ENCODE measurements at places on chromosomes 11 and 22.

GRCh38 chr11:69580529-69580928 is 60.4 kb upstream of the CCND1 start:
- DNase-seq, result no peak
- H3K27me3 ChIP-seq, result peaks cover 5% of the 10 kb centered on the region
- H3K4me3 ChIP-seq, result no peak overlapping the region
- no peaks in the 10 kb centered on the region for H3K36me3 ChIP-seq

- no peaks in the 10 kb centered on the region for H3K36me3 ChIP-seq
- no peak for DNase-seq
- H3K4me3 ChIP-seq, result no peak overlapping the region
- no peaks in the 10 kb centered on the region for H3K4me1 ChIP-seq
These were observed 115.9 kb downstream of the RAB38 start for GRCh38 chr11:88059326-88059725.

DNA sequence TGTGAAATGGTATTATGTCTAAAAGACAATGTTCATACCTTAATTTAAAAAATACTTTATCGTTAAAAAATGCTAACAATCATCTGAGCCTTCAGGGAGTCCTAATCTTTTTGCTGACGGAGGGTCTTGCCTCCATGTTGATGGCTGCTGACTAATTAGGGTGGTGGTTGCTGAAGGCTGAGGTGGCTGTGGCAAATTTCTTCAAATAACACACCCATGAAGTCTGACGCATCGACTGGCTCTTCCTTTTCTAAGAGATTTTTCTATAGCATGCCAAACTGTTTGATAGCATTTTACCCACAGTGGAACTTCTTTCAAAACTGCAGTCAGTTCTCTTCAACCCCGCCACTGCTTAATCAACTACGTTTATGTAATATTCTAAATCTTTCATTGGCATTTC is 33.6 kb downstream of the TCF20 start:
- H3K27me3 ChIP-seq, result no peaks in the 10 kb centered on the region
- no peak for DNase-seq
- H3K27ac ChIP-seq, result no peak overlapping the region
- H3K36me3 ChIP-seq, result peaks cover 3% of the 10 kb centered on the region
- no peak overlapping the region for H3K4me3 ChIP-seq
- peaks cover 83% of the 10 kb centered on the region for H3K4me1 ChIP-seq

DNA sequence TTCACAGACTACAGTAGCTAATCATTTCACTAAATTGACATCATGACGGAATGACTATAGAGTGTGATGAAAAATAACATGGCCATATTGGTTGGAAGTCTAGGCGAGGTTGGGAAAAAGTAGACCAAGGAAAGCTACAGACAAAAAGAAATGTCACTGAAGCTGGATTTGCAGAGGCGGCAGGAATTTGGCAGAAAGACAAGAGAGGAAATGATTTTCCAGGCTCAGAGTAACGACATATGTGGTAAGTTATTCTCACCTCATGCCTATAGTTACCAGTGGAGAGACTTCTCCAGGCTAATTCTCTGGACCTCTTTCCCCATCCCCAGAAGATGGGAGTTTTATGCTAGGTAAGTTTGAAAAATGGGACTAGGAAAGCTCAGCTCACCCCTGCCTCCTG is 1005.8 kb upstream of the CCDC90B start:
- no peaks in the 10 kb centered on the region for H3K4me1 ChIP-seq
- H3K27ac ChIP-seq, result no peak overlapping the region
- no peak for DNase-seq
- H3K4me3 ChIP-seq, result no peak overlapping the region
- no peaks in the 10 kb centered on the region for H3K27me3 ChIP-seq

DNA sequence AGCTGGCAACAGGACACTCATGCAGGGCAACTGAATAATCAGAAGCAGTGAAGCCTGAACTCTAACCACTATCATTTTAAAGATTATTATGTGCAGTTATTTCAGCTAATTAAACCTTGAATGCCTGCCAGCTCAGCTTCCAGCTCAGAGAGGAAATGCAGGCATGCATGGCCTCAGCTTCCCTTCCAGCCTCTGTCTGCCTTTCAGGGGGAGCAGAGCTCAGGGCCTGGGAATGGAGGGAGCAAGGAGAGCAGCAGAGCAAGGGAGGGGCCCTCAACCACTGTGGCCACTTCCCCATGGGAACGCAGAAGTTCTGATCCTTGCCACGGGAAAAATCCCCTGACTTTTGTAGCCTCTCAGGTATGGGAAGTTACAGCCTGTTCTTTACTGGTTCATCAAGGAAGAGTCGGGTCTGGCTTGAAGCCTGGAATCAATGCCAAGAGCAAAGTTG is 32.5 kb upstream of the APLNR start:
- H3K4me1 ChIP-seq, result no peaks in the 10 kb centered on the region
- H3K4me3 ChIP-seq, result no peak overlapping the region
- peaks cover 10% of the 10 kb centered on the region for H3K27me3 ChIP-seq

GRCh38 chr11:75011357-75011756 is 22.6 kb downstream of the NEU3 start:
- H3K27ac ChIP-seq, result no peak overlapping the region
- H3K36me3 ChIP-seq, result peaks cover 16% of the 10 kb centered on the region
- peaks cover 2% of the 10 kb centered on the region for H3K27me3 ChIP-seq

DNA sequence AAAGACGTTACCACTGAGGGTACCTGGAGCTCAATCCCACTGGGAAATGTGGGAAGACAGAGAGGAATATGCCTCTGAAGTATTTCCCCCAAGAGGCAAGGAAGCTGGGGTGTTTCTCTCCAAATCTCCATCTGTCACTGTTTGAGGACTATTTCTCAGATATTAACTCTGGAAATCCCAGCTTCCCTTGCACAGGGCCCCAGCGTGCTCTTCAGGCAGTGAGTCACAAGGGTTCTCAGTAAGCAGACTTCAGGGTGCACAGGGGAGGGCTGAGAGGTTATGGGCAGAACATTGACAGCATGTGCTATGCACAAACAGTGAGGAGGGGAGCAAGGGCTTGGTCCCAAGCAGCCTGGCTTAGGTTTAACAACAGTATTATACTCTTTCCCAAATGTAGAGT is 60.9 kb upstream of the EED start:
- H3K4me1 ChIP-seq, result peaks cover 2% of the 10 kb centered on the region
- H3K36me3 ChIP-seq, result no peaks in the 10 kb centered on the region
- H3K27ac ChIP-seq, result no peak overlapping the region

GRCh38 chr22:37498289-37498909 is 12.2 kb upstream of the MFNG start:
- H3K4me1 ChIP-seq, result peaks cover 12% of the 10 kb centered on the region
- H3K27me3 ChIP-seq, result peaks cover 8% of the 10 kb centered on the region
- H3K27ac ChIP-seq, result no peak overlapping the region
- no peaks in the 10 kb centered on the region for H3K36me3 ChIP-seq

DNA sequence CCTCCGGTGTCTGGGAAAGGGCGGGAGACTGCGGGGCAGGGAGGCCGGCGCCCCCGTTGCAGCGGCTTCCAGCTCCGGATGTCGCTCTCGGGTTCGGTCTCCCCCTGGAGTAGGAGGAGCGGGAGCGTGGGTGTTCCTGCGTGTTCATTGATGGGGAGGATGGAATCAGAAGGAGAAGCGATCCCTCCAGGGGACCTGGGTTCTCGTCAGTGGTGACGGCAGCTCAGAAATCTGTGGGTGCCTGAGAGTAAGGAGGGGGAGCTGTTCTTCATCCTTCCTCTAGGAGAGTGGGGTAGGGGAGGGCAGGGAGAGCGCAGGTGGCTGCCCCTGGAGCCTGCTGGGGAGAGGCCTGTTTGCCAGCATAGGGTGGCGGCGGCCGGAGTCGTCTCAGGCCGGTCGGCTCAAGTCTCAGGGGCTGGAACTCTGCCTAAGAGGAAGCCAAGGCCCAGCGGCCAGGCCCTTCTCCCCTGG is 1.1 kb downstream of the UBASH3B start:
- H3K4me3 ChIP-seq, result peak overlapping the region; percentile 97
- H3K27me3 ChIP-seq, result peaks cover 9% of the 10 kb centered on the region
- H3K4me1 ChIP-seq, result peaks cover 59% of the 10 kb centered on the region

GRCh38 chr22:32661737-32662586 is 139.5 kb upstream of the TIMP3 start:
- H3K4me3 ChIP-seq, result no peak overlapping the region
- no peaks in the 10 kb centered on the region for H3K36me3 ChIP-seq
- no peak overlapping the region for H3K27ac ChIP-seq
- no peaks in the 10 kb centered on the region for H3K4me1 ChIP-seq
- DNase-seq, result no peak
